ENCODE measurements at places on chromosomes 7 and 10.

GRCh38 chr7:102973096-102973802 lies 60.4 kb downstream of the LRRC17 start:
- DNase-seq: no peak

- DNase-seq: no peak
Measured at GRCh38 chr10:78514459-78514858, 480.8 kb downstream of the RPS24 start.

GRCh38 chr7:11710377-11710776 lies 121.6 kb downstream of the THSD7A start:
- no peak for DNase-seq

DNA sequence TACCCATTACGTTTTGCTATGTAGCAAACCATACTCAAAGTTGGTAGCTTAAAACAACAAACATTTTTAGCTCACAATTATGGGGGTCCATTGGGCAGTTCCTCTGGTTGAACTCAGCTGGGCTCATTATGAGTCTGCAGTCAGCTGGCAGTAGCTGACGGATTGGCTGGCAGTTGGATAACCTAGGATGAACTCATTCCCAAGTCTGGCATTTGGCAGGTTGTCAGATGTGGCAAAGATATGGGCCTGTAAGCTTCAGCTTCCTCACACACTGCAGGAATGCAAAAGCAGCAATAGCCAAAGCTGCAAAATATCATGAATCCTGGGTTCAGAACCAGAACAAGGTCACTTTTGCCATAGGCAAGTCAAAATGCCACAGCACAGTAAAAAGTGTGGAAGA lies 412.2 kb upstream of the SORCS1 start:
- no peak for DNase-seq

DNA sequence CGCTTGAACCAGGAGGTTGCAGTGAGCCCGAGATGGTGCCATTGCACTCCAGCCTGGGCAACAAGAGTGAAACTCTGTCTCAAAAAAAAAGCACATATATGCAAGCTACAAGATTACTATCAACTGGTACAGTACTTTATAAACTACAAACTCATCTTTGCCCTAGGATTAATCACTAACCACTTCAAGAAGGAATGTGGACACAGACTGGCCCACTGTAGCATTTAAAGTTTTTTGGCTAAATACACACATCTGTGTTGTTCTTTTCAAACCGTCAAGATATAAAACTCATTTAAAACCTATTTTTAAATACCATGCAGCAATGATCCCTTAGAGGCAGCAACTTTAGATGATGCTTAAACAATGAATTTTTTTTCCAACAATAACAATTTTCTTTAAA lies 205.4 kb downstream of the IMMP2L start:
- no peak for DNase-seq

DNA sequence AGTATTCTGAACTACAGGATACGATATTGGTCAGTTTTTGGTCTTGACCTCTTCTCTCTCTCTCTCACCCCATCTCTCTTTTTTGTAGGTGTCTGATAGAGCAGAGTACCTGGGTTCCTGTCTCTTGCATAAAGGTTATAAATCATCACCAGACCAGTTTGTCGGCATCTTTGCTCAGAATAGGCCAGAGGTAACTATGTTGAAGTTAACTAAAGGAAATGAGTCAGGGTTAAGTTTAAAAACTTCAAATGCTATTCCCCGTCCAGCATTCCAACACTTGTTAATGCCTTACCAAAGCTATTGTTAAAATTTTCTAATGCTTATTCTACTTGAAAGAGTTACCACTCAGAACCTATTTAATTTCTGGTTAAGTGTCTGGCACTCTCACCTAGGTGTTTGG lies 30.7 kb downstream of the ACSL5 start:
- DNase-seq: no peak

DNA sequence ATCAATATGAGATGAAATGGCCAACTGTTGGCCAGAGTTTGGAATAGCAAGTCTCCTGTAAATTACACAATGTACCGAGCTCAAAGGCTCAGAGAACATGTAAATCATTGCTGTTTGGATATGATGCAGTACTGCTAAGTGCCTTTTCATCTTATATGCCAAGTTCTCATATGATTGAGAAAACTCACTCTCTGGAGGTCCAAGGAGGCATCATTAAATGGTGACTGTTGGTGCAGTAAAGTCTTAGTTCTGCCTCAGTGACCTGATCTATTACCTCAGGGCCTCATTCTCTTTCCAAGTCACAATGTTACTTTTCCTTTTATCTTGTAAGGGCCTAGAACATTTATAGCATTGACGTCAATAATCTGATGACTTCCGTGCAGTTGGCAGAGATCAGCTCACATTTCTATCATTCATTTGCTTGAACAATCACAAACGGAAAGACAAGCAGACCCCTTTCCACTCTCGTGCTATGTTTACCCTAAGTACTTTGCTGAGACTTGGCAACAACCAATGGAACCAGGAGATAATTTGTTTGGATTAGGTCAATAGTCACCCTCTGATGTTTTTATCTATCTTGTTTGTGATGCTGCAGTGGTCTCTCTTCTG lies 32.6 kb upstream of the PDK4 start:
- DNase-seq: no peak

DNA sequence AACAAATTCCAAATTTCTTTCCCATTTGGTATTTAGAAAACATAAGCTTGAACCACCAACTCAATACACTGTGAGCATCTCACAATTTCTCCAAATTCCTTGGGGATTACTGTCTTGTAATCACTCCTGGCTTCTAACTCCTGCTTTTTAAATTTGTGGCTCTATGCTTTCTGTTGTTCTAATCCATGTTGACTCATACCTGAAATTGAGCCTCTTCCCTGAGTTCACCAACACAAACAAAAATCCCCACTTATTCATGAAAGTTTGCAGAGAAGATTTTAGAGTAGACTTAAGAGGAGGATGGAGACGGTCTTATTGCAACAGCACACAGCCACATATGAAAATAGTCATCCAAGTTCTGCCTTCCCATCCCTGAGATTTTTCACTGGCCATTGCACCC lies 252.5 kb downstream of the PTEN start:
- DNase-seq: no peak

DNA sequence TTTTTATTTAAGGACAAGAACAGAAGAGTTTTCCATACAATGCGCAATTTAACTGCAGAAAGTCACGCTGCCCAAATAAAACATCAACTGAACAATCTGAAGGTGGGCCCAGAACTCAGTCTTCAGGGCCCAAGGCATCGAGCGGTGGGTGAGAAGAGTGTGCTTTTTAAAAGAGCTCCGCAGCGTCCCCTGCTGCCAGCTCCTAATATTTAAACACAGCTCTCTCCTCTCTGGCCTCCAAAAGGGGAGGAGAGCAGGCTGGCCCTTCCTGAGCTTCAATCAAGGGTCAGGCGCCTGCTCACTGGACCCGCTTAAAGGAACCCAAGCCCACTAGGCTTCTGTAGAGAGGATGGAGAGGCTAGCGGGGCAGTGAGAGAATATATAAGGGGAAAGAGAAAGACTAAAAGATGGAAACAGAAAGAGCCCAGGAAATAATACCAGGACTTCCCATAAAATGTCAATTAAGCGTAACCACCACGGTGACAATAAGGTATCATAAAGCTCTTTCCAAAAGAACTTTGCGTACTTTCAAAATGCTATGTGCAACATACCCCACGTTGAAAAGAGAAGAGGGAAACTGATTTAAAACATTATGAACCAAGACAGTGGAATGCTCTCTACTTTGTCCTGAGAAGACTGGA lies 2.8 kb downstream of the FAM53B start:
- peak; percentile 91 for DNase-seq

- no peak for DNase-seq
Measured at GRCh38 chr7:148672041-148672440, 26.7 kb upstream of the CUL1 start.

- DNase-seq: no peak
Measured at GRCh38 chr7:101248276-101248675, 3.4 kb upstream of the FIS1 start.

DNA sequence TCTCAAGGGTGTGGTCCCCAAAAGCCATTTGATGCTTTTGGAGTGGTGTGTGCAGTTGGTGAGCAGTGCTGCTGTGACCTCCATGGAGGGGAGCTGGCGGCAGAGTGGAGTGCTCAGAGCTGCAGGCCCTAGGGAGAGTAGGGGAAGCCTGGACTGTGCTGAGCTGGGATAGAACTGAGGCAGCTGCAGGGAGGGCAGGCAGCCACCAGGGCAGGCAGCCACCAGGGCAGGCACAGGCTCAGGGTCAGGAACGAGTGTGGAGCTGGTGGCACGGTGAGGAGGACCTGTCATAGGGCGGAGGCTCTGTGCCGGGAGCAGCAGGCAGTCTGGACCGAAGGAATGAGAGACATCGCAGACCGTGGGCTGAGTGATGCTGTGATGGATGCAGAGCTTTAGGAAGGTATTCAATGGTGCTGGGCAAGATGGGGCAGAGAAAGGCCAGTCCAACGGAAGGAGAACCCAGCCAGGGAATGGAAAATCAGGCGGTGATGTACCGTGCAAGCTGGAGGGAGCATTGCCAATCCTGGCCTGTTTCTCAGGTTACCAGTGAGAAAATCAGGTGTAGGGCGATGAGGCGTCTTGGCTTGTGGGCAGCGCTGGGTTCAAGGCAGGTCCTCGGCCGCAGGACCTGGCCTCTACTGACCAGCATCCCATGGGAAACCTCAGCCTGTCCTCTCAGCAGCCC lies 152.6 kb downstream of the CAMK1D start:
- no peak for DNase-seq

- no peak for DNase-seq
Measured at GRCh38 chr7:9776900-9777299, 1196.8 kb upstream of the PHF14 start.

- DNase-seq: peak; percentile 86
Measured at GRCh38 chr10:61902445-61903220, 1.1 kb downstream of the ARID5B start.

DNA sequence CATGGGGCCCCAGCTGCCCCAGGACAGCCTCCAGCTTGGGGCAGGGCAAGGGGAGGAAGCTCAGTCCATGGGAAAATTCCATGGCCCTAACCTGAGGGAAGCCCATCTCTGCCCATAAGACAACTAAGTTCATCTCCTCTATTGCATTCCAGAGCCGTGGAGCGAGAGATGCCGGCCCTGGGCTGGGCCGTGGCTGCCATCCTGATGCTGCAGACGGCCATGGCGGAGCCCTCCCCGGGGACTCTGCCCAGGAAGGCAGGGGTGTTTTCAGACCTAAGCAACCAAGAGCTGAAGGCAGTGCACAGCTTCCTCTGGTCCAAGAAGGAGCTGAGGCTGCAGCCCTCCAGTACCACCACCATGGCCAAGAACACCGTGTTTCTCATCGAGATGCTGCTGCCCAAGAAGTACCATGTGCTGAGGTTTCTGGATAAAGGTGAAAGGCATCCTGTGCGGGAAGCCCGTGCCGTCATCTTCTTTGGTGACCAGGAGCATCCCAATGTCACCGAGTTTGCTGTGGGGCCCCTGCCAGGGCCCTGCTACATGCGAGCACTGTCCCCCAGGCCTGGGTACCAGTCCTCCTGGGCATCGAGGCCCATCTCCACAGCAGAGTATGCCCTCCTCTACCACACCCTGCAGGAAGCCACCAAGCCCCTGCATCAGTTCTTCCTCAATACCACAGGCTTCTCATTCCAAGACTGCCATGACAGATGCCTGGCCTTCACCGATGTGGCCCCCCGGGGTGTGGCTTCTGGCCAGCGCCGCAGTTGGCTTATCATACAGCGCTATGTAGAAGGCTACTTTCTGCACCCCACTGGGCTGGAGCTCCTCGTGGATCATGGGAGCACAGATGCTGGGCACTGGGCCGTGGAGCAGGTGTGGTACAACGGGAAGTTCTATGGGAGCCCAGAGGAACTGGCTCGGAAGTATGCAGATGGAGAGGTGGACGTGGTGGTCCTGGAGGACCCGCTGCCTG lies 4.3 kb downstream of the AOC1 start:
- DNase-seq: no peak

DNA sequence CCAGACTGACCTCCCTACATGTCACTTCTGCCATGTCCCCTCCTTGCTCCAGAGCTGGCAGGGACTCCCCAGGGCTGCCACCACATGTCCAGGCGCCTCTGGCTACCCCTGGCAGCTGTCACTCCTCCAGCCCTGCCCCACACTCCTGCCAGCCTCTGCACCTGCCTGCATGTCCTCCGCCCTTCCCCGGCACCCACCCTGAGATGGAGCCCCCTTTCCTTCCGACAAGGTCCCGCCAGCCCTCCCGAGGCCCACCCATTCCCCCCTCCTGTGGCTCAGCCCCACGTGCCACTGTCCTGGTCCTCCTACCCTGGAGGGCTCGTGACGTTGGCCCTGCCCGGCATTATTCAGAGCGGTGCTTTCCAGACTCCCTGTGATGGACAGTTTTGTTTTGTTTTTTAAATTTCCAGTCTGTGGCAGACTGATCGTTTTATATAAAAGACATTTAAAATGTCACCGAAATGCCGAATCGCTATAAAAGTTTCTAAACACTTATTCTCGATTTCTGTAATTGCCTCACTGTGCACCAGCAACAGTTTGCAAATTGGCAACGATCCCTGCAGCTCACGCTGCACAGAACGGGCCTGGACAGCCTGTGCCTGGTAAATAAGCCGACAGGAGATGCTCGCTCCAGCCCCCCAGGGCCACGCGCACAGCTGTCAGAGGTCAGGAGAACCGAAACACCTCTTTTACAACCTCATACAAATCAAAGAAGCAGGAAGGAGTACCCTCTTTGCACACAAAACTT lies 111.1 kb upstream of the SH2B2 start:
- DNase-seq: no peak

GRCh38 chr7:46565253-46566096 lies 644.4 kb upstream of the IGFBP3 start:
- no peak for DNase-seq

- no peak for DNase-seq
Measured at GRCh38 chr10:70376436-70377378, 5.7 kb downstream of the LRRC20 start.

- no peak for DNase-seq
Measured at GRCh38 chr7:28725045-28725642, 233.0 kb downstream of the TRIL start.

- no peak for DNase-seq
Measured at GRCh38 chr7:70334871-70335270, 736.6 kb downstream of the AUTS2 start.

- DNase-seq: peak; percentile 70
Measured at GRCh38 chr10:24952143-24952706, at the start of gene PRTFDC1. Gene PRTFDC1, minus strand, starts transcription at chr10:24952606. Its CDS starts 31 bp downstream, at chr10:24952575.

GRCh38 chr7:55887821-55888247 lies 578 bp downstream of the ZNF713 start:
- DNase-seq: peak; percentile 25

GRCh38 chr7:99737726-99738125 lies 2.7 kb upstream of the CYP3A7 start:
- no peak for DNase-seq

DNA sequence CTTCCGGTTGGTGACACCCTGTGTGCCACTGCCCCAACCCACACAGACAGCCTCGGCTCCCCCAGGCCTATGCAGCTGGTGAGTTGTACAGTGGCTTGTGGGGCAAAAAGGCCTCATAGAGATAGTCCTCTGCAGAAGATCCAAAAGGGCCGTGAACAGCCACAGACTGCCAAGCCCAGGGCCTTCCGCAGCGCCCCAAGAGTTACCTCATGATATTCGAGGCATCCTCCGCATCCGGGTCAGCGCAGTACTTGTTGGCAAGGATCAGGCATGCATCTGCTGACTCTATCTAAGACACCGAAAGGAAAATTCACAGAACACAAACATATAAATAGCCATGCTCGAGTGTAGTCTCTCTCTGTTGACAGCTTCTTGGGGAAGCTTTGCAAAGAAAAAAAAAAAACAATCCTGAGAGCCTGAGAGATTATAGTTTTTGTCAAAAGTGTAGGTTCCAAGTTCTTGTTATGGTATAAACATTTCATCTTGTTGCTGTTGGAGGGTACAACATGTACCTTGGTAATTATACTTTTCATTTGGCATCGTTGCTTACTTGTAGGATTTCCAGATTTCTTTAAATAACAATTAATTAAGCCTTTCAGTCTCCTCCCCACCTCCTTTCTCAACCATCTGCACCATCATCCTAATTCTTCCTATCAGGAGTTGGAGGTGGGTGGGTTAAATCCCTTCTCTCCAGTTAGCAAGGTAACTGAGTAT lies 553.0 kb downstream of the KCNMA1 start:
- DNase-seq: no peak

All from muscle of arm (tissue), 14 donors.